ENCODE measurements at places on chromosomes 5 and 9.

- DNase-seq: no peak
Measured at GRCh38 chr5:143569213-143569701, 165.8 kb upstream of the NR3C1 start.

DNA sequence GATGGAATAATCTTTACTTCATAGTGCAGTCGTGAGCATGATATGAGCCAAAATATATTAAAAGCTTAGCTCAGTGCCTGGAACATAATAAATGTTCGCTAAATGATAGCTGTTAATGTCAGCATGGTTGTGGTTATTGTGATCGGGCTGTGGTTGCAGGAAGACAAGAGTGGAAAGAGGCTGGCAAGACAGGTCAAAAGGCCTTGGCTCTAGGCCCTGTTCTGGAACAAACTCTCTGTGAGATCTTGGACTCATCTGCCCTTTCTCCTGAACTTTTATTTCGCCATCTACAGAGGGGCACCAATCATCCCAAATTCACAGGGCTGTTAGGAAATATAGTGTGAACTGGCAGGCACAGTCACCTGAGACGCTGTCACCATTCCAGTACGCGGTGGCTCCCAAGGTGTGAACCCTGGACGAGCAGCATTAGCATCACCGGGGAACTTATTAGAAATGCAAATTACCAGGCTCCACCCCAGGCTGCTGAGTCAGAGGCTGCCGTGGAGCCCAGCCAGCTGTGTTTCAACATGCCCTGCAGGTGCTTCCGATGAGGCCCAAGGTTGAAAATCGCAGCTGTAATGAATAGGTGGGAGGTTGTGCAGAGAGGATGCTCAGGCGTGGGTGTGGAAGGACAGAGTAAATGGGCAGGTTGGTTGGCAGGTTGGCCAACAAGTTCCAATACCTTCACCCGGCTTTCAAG, 50.2 kb upstream of the SAP30L start:
- DNase-seq: no peak

GRCh38 chr9:136051453-136051836, 43.6 kb downstream of the NACC2 start:
- DNase-seq: no peak

- no peak for DNase-seq
Measured at GRCh38 chr5:139164020-139164419, 34.1 kb downstream of the SIL1 start.

DNA sequence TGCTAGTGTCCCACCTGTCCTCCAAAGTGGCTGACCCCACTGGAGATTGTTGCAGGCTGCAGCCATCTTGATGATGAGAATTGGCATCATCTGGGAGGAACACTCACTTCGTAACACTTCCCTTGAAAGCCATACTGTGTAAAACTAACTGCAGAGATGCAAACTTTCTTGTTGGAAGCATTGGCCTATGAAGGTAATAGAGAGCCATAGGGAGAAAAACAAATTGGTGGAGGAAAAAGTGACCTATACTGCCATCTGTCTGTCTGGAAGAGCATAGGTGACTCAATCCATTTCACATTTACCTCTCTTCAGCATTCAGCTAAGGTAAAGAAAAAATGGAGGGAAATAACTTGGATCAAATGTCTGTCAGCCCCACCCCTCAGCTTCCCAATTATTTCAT, 473.4 kb downstream of the NTRK2 start:
- no peak for DNase-seq

GRCh38 chr5:153276151-153276550, 214.3 kb upstream of the GRIA1 start:
- no peak for DNase-seq

DNA sequence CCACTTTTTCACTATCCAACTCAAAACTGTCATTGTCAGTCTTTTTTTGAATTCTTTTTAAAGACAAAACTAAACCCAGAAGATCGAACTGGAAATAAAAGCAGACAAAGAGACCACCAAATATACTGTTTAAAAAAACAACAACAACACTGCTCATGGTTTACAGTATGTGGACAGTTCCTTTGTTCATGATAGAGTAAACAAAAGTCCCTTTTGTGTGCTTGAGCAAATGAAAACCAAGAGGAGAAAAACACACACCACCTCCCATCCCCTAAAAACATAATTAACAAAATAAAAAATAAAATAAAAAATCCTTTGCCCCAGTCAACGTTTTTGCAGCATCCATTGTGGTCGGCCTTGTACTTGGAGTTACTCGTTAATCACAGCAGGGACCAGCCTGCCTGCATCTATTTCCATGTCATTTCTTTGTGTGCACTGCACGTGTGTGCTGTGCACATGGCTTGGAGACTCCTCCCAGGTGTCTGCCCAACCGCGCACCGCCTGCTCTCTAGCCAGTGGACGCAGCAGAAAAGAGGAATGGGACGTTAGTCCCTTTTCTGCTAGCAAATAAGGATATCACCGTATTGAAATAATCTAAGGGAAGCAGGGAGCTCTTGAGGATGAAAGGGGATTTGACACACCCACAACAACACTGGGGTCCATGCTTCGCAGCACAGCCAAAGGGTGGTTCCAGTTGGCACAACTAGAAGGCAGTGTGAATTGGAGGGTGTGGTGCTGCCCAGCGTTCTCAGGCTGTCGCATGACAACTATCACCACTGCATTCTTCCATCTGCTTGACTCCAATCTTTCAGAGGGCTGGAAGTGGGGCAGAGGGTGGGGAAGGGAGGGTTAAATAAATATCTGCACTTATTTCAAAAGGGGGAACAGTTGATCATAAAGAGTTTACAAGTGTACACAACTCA, 130.0 kb downstream of the SEMA6A start:
- DNase-seq: no peak

GRCh38 chr5:29130786-29131185, 2062.7 kb upstream of the CDH6 start:
- no peak for DNase-seq

- DNase-seq: no peak
Measured at GRCh38 chr9:137682428-137683105, 63.8 kb downstream of the EHMT1 start.

- no peak for DNase-seq
Measured at GRCh38 chr5:98424681-98425450, 348.6 kb upstream of the RGMB start.

DNA sequence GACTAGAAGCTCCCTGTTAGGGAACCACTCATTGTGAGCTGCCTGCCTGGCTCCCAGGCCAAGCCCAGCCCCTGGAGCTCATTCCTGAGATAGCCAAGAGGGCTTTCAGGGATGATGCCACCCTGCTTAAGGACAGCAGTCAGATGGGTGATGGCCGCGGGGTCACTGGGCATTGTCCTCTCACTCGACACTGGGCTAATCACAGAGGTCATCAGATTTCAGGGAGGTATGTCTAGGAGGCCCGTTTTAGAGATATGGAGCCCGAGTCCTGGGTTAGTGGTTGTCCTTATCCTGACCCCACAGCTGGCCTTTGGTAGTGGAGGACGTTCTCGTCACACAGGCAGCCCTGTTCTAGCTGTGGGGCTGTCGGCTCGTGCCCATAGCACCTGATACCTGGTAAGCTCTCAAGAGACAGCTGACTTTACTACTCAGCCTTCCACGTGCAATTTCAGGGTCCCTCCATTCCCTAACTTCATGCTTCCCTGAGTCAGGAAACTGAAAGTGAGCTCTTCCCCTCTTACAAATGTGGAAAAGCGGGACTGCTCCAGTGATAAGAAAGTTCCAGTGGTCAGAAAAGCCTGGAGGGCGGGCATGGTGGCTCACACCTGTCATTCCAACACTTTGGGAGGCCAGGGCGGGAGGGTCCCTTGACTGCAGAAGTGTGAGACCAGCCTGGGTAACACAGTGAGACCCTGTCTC, 7.1 kb upstream of the PTGES start:
- no peak for DNase-seq

GRCh38 chr9:131545003-131545785, at the start of gene PRRT1B:
PRRT1B (plus strand) TSS chr9:131545523; CDS start chr9:131545616, 93 bp downstream.
- DNase-seq: no peak

DNA sequence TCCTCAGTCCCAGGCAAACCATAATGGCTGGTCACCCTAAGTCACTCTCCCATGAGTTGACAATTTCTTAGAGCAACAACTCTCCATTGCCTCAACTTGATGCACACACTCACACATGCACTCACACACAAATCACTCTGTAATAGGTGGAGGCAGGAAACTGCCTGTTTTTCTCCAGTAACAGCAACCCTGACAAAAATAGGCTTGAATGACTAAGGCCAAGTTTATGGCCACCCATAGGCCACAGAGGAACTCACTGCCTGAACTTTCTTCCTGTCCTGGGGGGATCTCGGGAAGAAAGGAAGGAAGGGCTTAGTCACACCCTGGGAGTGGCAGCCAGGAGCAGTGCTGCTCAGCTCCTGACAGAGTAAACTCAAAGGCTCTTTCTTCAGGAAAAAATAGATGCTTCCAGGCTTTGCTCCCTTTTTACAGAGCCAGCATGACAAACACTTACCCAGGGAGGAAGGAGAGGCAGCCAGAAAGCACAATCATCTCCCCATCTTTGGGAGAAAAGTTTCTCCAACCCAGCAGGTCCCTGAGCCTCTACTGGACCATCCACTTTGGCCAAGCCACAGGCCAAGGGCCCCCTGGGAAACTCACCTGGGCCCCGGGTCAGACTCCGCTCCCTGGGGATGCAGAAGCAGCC, 368 bp downstream of the SH3TC2 start:
- DNase-seq: no peak

- DNase-seq: no peak
Measured at GRCh38 chr9:136418182-136419091, 8.0 kb downstream of the PMPCA start.

DNA sequence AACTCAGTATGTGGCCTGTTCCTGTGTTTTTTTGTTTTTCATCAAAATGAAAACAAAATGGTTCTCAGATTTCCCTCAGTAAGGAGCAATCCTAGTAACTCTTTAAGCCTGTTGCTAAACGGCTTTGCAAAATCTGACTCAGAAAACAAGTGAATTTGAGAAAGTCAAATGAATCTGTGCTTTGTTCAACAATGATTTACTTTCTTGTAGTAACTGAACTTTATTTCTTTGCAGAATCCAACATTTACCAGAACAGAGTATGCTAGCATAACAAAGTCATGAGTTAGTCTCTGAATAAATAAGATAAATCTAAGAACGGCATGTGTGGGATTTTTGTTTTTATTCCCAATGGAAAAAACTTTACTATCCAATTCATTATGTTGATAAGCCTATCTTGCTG, 93.8 kb downstream of the OXCT1 start:
- DNase-seq: no peak

DNA sequence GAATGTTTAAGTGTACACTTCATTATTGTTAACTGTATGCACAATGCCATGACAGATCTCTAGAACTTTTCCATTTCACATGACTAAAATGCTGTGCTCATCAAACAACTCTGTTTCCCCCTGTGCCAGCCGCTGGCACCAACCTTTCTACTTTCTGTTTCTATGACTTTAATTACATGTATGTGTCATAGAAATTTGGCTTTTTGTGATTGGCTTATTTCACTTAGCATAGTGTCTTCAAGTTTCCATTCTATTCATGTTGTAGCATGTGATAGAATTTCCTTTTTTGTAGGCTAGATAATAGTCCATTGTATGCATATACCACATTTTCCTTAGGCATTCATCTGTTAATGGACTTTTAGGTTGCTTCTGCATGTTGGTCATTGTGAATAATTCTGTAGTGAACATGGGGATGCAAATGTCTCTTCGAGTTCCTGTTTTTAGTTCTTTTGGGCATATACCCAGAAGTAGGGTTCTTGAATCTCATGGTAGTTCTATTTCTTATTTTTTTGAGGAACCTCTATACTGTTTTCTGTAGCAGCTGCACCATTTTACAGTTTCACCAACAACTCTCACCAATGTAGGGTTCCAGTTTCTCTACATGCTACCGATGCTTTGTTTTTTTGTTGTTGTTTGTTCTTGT, 184.4 kb upstream of the DMRT1 start:
- DNase-seq: no peak

Data from omental fat pad (tissue), 4 donors.